ENCODE measurements at places on chromosomes 11 and 22.

- H3K4me1 ChIP-seq: peaks cover 77% of the 10 kb centered on the region
- no peaks in the 10 kb centered on the region for H3K27me3 ChIP-seq
- H3K36me3 ChIP-seq: peaks cover 34% of the 10 kb centered on the region
- no peak for DNase-seq
These were observed 59.2 kb downstream of the DDIAS start for GRCh38 chr11:82960779-82961143.

DNA sequence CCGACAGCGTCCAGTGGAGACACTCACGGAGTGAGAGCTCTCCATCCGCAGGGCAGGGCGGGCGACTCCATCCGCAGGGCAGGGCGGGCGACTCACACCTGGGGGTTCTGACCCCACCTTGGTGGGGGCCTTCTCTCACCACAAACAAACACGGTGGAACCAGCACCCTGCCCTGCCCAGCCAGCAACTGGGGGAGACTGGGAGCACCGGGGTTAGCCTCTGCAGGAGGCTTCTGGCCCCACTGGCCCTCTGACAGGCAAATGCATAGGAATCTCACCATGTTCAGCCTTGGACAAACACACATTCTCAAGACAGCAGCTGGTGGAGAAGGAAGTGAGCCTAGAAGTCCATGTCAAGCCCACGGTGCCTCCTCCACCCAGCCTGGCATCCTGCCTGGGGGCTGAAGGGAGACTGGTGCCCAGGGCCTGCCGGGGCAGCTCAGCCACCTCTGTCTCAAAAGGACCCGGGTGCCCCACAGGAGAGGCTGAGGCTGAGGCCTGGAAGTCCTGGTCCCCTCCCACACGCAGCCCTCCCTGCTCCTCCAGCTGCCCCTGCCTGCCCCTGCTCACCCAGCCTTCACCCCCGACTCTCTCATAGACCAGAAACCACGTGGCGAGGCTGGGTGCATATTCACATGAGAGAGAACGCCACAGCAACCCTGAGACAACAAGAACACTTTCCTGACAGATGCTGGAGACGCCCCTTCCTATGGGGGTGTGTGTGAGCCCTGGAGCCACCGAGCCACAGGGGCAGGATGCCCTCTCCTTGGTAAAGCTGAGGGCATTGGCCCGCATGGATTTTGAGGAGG is 98.4 kb upstream of the B3GAT1 start:
- no peaks in the 10 kb centered on the region for H3K4me1 ChIP-seq
- DNase-seq: no peak
- no peak overlapping the region for H3K27ac ChIP-seq
- no peak overlapping the region for H3K4me3 ChIP-seq
- H3K36me3 ChIP-seq: no peaks in the 10 kb centered on the region

- H3K36me3 ChIP-seq: no peaks in the 10 kb centered on the region
- H3K4me1 ChIP-seq: no peaks in the 10 kb centered on the region
- no peak for DNase-seq
- no peak overlapping the region for H3K27ac ChIP-seq
- no peak overlapping the region for H3K4me3 ChIP-seq
- no peaks in the 10 kb centered on the region for H3K27me3 ChIP-seq
These were observed 105.5 kb upstream of the PARVA start for GRCh38 chr11:12271826-12272366.

DNA sequence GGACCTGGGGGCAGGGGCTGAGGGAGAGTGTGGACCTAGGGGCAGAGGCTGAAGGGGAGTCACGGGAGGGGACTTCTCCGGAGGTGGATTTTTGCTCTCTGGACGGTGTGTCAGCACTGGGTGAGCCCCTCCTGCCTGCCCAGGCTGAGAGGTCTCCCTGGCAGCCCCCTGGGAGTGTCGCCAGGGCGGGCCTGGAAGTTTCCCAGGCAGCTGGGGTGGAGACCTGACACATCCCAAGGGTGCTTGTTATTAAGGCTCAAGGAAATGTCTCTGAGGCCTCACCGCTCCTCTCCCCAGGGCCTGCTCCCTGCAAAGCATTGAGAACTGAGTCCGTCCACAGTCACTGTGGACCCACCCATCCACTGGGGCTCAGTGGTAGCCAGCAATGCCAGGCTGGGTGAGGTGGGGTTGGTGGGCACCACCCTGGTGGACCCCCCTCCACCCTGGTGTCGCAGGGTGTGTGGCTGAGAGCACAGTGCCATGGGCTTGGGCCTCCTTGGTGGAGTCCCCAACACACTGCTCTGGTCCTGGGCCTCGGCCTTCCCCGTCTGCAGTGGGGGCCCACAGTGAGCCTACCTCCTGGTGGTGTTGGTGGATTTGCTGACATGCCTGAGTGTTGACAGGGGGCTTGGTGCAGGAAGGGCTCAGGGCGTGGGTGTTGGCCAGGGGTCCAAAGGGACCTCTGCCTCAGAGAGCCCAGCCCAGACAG is 2.5 kb downstream of the CD81 start:
- no peak overlapping the region for H3K27ac ChIP-seq
- no peaks in the 10 kb centered on the region for H3K27me3 ChIP-seq
- no peak for DNase-seq
- peaks cover 6% of the 10 kb centered on the region for H3K36me3 ChIP-seq

DNA sequence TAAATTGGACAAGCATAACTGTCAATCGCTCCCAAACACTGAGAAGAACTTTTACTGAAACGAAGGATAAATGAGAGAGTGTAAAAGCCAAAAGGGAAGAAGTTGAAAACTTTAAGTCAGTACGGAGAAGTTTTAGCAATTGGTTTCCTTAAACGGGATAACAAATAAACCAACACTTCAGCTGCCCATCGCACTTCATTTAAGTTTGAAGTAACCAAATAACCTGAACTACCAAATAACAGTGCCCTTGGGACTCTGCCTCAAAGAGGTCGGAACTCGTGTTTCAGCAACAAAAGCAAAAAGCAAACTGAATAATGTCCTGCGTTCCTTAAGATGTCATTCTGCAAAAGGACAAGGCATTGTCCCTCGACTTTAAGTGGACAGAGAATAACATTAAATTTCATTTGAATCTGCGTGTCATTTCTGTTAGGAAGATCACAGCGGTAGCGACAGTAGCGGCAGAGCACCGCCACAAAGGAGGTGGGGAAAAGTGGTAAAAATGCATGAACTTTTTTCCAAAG is 127.0 kb upstream of the C11orf58 start:
- DNase-seq: no peak
